ENCODE measurements at places on chromosomes 1 and 21.

DNA sequence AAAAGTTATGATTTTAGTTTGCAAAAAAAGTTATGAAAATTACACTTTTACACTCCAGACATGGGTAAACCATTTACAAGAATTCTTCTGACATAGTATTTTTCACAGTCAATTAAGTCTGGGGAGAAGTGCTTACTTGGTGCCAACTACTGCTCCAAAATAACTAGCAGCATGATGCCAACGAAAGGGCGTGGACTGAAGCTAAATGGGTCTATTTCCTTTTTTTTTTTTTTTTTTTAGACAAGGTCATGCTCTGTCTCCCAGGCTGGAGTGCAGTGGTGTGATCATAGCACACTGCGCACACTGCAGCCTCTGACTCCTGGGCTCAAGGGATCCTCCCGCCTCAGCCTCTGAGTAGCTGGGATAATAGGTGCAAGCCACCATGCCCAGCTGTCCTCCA is 43.2 kb downstream of the FMO4 start:
- no peak for DNase-seq

DNA sequence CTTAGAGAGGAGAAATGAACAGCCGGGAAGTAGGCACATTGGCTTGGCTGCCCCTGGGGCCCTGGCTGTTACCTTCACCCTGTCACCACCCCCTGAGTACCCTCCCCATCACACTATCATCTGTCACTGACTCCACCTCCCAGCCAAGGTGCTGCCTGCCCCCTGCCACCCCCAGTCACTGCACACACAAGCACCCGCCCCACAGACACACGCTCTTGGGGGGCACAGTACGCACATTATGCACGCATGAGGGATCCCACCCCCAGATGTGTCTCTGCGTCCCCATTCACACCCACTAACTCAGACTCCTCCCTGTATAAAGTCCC is 223.3 kb downstream of the PTPRU start:
- DNase-seq, result no peak

DNA sequence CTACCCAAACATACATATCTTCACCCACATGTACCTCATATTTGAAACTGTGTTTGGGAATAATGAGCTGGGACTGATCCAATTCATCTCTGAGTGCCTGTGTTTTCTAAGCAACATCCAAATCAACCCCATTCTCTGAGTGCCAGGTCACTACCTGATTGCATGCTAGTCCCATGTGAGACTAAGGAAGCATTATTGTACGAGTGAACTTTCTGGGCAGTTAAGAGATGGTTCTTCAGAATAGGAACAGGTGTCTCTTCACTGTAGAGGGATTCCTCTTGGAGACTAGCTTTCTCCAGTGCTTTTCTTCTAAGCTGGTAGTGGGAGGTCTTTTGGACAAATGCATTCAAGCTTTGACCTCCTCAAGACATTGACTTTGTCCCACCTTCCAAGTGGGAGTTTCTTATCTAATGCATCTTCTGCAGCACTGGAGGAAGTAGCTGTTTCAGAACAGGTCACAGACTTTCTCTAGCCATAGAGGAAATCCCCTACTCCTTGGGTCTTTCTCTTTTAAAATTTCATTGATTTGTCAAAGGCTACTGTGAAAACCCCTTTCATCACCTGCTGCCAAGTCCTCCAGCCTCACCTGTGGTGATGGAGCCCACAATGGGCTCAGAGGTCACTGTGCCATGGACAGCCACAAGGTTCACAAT is 172.0 kb upstream of the KIAA0040 start:
- DNase-seq, result no peak

GRCh38 chr1:202679406-202680177 is 30.7 kb downstream of the SYT2 start:
- no peak for DNase-seq

DNA sequence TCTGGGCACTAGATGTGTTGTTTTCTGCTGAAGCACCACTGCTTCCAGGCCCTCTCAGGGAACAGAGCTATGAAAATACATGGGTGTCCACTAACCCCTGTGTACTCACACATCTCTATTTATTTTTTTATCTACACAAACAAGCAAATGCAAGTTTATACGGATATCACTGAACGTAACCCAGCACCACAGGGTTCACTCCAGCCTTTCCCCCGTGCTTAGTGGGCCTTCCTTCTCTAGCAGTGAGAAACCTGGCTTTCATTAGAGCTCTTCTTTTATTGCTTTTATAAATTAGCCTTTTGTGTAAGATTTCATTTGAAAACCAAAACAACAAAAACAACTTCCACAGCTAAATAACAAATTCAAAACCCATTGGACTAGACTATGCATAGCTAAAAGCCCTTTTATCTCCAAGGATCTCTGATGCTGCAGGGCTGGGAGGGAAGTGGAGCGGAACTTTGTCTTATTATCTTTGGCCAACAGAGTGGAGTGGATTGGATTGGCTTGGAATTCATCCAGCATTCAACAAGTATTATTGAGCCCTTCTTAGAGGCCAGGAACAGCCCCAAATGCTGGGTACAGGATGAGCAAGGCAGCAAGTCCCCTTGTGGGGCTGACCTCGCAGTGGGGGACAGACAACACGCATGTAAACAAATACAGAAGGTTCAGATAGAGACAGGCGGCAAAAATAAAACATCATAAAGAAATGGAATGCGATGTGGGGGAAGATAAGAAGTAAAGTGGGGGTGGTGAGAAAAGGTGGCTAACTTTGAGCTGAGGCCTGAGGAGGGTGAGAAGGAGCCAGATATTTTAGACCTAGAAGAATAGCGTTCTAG is 371.8 kb upstream of the POU3F1 start:
- DNase-seq, result no peak

DNA sequence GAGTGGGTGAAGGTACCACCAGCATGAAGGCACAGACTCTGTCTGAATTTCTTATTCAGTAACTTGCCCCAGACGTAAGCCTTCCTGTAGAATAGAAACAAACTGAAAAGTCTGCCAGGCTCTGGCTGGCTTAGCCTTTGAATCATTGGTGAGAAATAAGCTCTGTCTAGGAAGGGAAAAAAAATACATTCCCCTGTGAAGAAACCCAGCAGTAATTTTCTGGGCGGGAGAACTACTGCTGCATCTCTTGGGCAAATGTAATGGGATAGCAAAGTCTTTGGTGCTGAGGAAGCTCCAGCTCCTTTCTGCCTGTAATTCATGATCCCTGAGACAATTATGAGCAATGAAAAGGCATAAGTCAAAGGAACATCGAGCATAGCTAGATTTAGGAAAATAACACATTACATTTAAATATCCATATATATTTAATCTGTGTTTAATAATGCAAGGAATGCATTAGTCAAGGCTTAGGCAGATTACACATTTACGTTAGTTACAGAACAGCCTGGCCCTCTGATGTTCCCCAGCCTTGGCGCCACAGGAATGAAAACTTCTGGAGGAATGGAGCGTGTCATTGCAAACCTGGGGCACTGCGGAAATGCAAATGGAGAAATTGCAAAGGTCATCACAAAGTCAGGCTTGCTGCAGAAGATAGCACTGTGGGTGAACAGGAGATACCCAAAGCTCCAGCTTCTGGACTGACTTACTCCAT is 216.3 kb upstream of the CAMK1G start:
- DNase-seq, result no peak

- no peak for DNase-seq
These were observed 41.6 kb downstream of the ARHGEF16 start for GRCh38 chr1:3495776-3496745.

- no peak for DNase-seq
These were observed 1271.0 kb downstream of the BRINP3 start for GRCh38 chr1:189206617-189207016.

DNA sequence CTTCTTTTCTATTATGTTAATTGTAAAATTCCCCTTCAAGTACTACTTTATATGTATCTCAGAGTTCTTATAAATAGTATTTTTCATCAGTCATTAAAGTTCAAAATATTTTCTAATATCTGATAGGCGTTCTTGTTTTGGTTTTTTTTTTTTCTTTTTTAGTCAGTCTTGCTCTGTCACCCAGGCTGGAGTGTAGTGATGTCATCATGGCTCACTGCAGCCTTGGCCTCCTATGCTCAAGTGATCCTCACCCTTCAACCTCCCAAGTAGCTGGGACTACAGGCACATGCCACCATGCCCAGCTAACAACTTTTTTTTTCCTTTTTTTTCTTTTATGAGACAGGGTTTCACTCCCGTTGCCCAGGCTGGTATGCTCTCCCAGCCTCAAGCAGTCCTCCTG is 27.3 kb downstream of the AGMAT start:
- DNase-seq, result no peak
